ENCODE measurements at places on chromosomes 1 and 21. TPM values are rescaled to one million over a fixed set of nuclear protein-coding genes. Genes with fewer than 3 reads are reported as not detected.

DNA sequence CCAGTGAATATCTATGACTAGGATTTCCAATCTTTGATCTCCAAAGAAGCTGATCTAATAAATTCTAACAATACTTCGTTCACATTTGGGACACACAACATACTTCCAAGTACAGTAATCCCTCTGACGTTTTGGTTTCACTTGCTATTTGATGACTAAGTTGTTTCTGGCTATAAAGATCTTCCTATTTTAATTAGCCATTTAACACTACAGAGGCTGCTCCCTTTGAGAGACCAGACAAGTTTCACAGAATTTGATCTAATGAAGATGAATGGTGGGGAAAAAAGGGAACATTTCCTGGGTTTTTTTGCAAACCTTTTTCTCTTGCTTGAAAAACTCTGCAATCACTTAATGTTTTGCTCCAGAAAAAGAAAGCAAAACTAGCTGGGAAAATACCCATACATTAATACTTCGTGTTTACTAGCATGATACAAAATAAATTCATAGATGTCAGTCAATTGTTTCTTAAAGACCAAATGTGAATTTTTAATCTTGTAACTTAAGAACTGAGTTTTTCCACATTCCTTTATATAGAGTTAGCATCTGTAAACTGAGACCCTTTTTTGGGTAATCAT lies 28.0 kb upstream of the GLIS1 start:
- DNase-seq = no peak

GRCh38 chr1:27564710-27565649 lies 39.0 kb downstream of the AHDC1 start:
- no peak for DNase-seq

DNA sequence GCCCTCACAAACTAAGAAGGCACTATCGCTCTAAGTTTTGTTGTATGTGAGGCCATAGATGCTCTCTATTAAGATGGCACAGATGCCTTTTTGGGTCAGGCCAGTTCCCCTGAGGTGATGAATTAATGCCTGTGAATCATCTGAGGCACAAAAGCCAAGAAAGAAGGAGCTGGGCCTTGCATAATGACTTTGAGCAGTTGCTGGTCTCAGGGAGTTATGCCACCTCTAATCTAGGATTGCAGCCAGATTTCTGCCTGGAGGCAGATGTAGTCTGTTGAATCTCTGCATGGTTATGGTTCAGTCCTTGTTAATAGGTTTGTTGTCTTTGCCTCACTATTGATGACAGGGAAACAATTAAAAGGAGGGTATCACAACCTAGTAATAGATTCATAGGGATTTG lies 168.1 kb upstream of the CHRM3 start:
- DNase-seq = no peak

GRCh38 chr1:7589080-7589735 lies 181.9 kb upstream of the VAMP3 start:
- DNase-seq = no peak

DNA sequence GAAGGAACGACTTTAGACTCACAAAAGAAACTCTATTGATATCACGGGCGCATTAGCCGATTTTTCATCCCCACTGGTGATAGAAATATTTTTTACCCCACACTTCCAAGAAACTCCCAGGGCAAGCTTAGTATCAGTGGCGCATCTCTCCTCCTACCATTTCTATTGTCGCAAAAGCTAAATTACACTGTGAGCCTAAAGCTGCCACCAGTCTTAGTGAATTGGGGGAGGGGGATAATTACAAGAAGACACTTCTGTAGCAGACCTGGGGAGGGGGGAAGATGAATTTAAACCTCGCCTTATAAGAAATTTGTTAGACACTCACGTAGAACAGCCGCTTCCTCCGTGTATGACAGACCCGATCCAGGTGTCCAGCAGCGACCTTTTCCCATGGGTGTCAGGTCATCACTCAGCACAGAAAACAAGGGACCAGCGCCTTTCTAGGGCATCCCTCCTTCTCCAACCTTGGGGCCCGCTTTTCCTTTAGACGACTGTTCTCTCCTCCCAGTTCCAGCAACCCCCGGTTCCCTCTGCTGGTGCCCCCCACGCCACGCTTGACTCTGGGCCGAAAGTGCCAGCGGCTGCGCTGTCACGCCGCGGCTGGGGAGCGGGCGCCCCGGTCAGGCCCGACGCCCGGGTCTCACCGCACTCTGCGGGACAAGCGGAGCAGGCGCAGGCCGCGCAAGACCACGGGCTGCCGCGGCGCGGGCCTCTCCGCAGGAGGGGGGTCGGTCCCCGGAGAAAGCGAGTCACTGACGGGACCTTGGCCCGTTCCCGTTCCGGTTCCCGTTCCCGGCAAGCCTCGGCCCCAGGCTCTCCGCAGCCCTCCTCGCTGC lies 821 bp downstream of the PHC2 start:
- DNase-seq = no peak

- DNase-seq = no peak
Observed at GRCh38 chr1:236975461-236975860, 28.8 kb downstream of the MT1HL1 start.

DNA sequence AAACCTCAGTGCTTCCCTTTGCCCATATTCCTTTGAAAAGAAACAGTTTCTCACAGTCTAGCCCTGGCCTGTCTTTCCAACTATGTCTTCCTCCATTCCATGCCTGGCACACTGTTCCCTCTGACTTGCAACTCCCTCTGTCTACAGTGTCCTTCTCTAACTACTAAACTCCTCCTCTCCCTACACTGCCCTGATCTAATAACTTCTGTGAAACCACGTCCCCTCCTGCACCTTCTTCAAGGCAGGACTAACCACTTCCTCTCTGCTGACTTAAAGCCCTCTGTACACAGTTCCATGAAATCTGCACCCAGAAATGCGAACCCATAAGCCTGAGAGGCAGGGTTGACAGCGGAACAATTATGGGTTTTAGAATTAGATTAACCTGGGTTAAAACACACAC lies 62.2 kb upstream of the ATP1B1 start:
- DNase-seq = no peak

DNA sequence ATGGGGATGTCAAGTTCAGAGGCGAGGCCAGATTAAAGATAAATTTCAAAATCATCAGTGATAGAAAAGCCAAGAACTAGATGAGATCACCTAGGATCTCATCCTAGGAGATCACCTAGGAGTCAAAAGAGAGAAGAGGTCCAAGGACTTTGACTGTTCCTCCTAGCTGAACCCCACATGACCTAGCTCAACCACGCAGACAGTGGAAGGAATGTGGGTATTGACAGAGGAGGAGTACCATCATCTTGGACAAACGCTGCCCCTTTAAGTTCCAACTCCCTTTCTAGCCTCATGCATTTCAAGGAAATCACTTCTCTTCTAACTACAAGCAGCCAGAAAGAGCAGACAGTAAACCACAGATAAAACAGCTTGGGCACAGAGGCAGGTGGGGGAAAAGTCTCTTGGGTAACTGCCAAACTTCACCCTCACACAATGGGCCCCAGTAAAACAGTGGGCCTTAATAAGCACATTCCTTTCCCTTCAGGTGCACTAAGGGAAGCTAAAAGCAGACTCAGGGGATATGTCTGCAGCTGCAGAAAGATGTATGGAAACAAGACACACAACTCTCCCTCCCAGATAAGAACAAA lies 12.5 kb upstream of the FAM76A start:
- no peak for DNase-seq

- DNase-seq = no peak
Observed at GRCh38 chr1:28910379-28911115, 3.8 kb upstream of the EPB41 start.

PRR9 gene
- total RNA-seq = not detected

TMCO1 gene
- 37.5 TPM for total RNA-seq
